ENCODE measurements at places on chromosomes 2 and 18.

DNA sequence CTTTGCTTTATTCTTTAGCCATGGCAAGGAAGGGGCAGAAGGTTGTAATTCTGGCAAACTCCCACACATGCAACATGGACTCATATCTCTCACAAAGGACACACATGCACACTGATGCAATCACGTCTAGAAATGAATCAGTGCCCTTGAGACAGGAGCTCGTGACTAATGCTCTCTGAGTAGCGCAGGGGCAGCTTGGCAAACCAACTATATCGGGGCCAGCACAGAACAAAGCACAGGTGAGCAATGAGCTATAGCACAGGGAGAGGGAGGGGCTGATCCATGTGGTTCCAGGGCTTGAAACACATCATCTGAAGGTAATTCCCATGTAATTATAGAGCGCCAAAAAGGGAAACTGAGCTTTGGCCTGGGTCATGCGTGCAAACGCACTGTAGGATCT lies 165.2 kb upstream of the KLF7 start:
- DNase-seq = no peak

DNA sequence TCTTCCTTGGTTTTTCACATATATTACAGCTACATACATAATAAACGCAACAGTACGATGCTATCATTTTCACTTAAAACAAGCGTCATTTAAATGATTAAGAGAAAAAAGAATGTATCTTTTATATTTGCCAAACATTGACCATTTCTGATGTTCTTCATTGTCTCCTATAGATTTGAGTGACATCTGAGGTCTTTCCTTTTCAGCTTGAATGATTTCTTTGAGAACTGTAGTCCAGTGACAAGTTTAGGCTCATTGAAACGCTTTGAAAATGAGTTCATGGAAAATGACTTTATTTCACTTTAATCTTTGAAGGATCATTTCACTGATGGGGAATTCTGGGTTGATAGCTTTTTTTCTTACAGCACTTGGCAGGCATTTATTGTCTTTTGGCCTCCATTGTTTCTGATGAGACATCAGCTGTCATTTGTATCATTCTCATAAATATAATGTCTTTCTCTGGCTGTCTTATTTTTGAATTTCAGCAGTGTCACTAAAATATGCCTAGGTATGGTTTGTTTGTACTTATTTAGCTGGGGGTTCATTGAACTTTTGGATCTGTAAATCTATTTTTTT lies 10.9 kb downstream of the TGIF1 start:
- DNase-seq = no peak

DNA sequence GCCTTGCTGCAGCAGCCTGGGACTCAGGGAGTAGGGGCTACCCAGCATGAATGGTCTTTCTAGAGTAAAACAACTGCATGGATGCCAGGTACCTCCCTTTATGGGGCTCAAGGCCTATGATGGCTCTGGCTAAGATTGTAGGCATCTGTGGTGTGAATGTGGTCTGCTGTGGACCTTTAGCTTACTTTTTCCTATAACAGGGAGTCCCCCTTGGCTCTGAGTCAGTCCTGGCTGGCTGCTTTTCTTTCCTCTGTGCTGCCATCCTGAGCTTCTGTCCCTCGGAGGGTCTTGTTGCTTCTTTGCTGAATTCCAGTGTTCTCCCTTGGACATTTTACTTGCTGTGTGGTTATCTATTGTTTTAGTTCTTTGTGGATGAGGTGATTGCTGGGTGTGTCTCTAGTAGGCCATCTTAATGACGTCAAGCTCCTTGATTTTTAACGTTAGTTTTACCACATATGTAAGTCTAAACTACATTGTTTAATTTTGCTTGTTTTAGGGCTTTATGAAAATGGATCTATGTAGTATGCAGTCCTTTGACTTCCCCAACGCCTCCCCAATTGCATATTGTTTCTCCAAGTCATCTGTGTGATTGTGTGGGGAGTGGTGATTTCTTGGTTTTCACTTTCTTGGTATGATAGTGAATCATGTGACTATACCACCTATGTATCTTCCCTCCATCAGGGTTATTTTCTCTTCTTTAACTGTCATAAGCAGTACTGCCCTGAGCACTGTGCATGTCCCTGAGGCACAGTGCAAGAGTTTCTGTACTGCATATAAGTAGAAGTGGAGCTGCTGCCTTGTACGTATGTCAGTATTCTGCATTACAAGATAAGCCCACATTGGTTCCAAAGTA lies 92.4 kb downstream of the NCK2 start:
- no peak for DNase-seq

DNA sequence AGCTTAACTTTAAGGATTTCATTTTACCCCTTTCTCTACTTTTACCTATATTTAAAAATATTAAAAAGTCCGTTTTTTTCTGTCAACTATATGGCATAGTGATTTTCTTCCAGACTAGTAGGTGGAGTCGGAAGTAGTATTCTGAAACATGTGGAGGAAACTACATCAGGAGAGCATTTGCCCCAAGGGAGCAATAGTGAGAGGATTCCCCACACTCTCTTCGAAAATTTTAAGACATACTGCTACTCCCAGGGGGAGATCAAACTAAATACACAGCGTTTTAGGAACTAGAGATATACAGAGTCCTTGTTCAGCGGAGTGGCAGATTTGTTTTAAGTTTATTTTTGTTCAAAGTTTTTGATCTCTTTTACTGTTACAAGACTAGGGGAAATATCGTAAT lies 40.6 kb downstream of the METAP1D start:
- no peak for DNase-seq

DNA sequence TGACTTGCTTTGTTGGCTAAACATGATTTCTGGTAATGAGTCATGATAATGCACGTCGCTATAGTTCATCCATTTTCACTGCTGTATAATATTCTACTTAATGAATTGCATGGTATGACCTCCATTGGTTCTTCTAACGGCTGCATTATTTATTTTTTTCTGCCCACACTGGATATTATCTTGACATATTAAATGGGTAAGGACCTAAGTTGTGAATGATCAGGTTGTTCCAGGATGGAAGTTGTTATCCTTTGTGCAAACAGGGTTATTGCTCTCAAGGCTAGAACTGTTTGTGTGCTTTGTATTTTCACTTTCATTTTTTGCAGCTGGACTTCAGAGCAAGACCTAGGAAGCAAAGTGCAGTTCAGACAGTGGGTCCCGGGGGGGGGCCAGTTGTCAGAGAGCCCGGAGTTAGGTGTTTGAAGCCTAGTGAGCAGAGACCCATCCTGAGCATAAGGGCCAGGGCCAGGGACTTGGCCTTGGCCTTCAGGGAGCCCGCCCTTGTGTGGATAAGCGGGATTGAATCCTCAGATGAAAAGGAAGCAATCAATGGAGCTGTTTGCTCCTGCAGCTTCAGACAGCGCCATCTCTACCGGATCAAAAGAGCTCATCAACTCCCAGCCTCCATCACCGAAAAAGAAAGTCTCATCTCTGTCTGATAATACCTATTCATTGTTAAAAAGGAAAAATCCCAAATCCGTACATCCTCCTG lies 48.2 kb downstream of the AGAP1 start:
- DNase-seq = no peak
